Thoracic aorta (tissue), 2 donors: ENCODE measurements at places on chromosomes 11 and 22.

DNA sequence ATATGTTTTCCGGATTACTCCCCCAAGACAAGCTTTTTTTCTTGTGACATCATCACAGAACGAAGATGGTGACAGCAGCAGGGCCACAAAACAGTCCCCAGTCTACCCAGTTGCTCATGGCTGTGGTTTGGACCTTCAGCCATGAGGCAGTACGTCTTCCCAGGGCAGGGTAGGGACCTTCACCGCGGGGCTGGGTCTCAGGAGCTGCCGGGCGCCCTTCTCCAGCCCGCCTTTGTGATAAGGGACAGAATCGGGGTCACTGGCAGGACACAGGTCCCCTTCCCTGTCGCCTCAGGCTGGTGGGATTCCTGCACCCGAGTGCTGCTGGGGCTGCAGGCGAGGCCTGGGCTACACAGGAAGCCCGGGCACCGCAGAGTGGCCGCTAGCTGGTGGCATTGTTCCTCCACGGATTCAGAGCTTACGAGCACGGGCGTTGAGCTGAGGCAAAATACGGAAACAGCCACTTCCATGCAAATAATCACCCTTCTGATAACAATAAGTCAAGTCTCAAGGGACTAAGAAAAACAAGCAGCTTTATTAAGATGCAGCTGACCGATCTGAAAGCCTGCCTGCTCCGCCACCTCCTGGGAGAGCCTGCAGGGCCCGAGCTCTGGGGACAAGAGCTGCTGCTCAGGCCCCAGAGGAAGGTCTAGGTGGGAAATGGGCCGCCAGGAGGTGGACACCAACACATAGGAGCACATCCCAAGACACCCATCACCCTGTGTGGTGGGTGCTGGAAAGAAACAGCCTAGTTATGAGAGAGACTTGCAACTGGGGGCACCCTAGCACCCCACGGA lies 12.3 kb downstream of the TBX1 start:
- no peak for DNase-seq

DNA sequence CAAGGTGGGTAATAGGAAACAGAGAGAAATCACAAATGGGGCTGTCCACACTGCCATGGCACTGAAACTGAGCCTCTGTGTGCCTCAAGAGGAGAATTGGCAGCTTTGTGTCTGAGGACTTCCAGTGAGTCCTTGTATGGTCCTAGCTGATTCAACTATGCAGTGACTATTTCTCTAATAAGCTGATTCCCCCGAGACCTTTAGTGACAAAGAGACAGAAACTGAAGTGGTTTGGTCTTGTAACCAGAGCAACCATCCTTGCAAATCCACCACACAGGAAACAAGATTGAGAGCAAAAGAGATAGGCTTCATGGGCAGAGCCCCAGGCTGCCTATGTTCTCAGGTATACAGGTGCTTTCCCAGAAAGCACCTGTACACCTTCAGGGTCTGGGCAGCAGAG lies 1038.5 kb downstream of the NTM start:
- DNase-seq, result no peak

- DNase-seq, result no peak
These were observed 9.4 kb downstream of the CBX6 start for GRCh38 chr22:38862375-38863329.

DNA sequence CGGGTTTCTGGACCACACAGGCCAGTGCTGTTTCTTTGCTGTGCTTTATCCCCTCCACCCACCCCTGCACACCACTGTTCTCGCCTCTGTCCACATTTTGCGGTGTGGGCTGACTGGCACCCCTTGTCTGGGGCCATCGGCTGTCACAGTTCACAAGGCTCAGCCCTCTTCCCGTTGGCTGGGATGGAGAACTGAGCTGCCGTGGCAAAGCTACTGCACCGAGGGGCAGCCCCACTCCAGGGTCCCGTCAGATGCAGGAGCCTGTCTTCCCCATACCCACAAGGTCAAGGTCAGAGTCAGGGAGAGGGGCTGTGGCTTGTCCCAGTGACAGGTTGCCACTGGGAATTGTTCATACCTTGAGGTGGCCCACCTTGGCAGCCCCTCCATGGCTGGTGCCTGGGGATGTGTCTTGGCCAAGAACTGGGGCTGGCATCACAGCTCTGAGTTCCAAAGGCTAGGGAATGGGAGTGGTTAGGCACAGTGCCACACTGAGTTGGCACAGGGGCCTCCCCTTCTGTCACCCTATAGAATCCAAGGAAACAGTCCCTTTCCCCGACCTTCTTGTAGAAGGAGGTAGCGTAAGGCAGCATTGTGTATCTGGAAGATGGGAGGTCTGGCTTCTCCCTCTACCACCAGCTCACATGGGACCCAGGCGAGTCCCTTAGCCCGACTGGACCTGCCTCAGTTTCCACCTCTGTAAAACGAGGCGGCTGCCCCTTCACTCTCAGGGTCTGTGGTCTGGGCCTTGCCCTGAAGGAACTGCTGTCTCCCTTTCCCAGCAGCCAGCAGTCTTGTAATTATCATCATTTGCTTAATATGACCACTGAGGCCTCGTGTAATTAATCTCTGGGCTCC lies 3.4 kb downstream of the GRK2 start:
- DNase-seq, result no peak

GRCh38 chr11:8252946-8253345 lies 10.7 kb downstream of the LMO1 start:
- DNase-seq, result no peak

- DNase-seq, result no peak
These were observed 22.1 kb upstream of the TMPRSS13 start for GRCh38 chr11:117950993-117951961.

DNA sequence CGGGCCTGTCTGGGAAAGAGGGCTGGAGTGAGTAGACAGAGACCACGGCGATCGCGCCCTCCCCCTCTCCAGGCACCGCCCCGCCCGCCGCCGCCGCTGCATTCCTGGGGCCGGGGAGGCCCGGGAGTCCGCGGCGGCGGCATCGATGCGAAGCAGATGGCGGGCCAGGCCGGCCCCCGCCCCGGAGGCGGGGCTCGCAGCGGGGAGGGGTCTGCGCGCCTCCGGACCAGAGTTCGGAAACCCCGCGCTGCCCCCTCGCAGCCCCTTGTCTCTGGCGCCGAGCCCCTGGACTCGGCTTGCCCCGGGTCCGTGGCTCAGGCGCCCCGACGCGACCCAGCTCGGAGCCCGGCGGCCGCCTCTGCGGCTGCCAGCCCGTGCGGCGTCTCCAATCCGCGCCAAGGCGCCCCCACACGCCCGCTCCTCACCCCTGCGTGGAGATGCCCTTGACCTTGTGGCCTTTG lies 1.3 kb downstream of the SCARF2 start:
- DNase-seq, result no peak

GRCh38 chr11:117950301-117950700 lies 21.1 kb upstream of the TMPRSS13 start:
- DNase-seq, result no peak

DNA sequence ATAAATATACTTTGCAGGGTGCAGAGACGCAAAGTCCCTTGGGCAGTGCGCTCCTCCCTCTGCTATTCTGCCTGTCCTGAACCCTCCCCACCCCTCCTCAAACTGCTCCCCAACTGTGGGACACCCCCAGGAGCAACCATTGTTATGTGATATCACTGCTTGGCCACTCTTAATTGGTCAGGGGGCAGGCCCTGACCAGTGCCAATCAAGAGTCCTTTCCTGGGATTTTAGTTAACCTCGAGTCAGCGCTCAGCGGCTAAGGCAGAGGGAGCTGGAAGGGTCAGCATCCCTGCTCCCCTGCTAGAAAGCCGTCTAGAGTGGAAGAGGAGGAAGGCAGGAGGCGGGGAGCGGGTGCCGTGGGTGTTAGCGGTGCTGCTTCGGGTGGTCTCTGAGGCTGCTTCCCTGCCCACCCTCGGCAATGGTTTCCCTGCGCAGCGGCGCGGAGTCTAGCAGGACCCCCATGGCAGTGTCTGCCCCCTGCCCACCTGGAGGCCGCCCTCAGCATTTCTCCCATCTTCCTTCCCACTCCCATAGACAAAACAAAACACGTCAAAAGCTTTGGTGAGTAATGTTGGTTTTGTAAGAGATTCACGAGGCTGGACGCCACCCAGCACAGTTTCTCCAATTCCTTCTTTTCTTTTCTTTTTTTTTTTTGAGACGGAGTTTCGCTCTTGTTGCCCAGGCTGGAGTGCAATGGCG lies 38.4 kb upstream of the A4GALT start:
- DNase-seq, result no peak

DNA sequence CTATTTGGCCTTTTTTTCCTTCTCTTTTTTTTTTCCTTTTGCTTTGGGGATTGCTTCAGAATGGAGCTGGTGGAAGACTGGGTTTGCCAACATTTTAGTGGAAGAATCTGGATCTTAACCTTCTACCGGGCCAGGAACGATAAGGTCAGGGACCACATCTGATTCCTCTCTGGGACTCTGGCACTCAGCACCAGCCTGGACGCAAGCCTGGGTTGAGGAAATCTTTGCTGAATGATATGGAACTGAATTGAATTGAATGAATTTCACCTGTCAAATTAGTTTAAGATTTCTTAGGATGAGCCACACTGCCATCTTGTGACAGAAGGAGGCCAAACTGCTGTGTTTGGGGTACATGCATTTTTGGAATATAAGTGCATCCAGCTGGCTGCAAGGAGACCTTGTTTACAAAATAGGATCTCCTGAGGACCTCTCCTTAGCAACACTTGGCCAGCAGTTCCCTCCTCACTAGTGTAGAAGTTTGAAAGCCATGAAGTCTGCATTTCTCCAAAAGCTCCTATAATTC lies 30.4 kb downstream of the TPBGL start:
- no peak for DNase-seq

- no peak for DNase-seq
These were observed at the start of gene BMAL1 for GRCh38 chr11:13277768-13278608. Gene BMAL1, plus strand, starts transcription at chr11:13277790. Its CDS starts 76,519 bp downstream, at chr11:13354309.

GRCh38 chr11:12433571-12434324 lies 56.4 kb downstream of the PARVA start:
- DNase-seq, result no peak

GRCh38 chr11:110100476-110101240 lies 7.5 kb downstream of the ZC3H12C start:
- DNase-seq, result no peak

GRCh38 chr11:96061069-96061468 lies 137.2 kb upstream of the MTMR2 start:
- DNase-seq, result no peak

GRCh38 chr22:29475550-29475949 lies 4.5 kb upstream of the NEFH start:
- no peak for DNase-seq

GRCh38 chr11:33321422-33321821 lies 64.2 kb downstream of the HIPK3 start:
- no peak for DNase-seq

DNA sequence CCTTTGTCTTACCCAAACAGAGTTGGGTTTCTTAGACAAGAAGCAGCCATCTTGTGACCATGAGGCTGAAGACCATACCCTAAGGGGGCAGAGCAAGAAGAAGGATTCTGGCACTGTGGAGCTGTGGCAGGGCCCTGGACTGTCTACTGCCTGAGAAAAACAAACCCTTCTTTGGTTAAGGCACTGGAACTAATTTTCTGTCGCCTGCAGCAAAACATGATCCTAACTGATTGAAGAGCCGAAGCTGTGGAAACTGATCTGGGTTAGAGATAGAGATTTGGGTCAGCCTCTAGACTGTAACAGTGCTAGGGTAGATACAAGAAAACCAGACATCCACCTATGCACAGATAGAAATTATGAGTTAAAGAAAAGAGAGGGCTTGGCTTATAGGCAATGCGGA lies 11.3 kb upstream of the ACER3 start:
- no peak for DNase-seq

- DNase-seq, result no peak
These were observed 43.6 kb upstream of the TH start for GRCh38 chr11:2215230-2215560.

DNA sequence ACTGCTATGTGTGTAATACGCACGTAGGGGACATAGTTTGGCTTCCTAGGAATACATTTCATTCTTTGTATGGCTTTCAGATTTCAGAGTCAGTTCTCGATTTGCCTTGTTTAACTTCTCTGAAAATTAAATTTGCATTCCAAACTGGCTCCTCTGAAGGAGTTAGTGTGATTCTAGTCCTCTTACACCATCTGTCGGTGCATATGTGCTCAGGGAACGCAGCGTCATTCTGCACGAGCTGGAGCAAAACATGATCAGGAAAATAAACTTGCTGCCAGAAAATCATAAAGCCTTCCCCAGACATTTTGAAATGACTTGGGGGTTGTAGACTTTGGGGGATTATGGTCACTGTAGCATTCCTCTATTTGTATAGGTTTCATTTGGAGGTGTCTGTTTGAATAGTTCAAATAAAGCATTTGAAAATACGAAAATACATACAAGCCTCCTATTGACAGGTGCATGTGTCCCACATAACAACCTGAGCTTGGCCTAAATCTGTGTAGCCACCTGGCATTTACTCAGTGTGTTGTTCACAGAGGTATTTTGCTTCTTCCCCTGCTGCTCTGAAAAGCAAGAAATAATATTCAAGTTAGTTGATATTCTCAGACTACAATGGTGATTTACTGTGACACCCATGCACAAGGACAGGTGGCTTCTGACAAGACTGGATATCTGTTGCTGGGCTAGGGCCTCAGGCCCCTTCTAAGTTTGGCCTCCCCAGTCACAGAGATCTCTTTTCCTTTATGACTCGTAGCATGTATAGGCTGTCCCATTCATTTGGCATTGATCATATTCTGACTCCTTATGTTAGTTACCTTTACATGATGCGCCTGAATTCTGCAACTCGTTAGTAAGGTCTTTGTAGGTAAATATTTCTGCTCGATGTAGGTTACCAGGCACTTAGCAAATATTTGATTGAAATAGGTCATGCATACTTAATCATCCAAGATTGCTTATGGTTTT lies 81.6 kb upstream of the SORL1-AS1 start:
- DNase-seq, result no peak

GRCh38 chr11:72680624-72681158 lies 6.5 kb upstream of the PDE2A start:
- no peak for DNase-seq

GRCh38 chr22:38163844-38164550 lies 17.6 kb downstream of the PLA2G6 start:
- DNase-seq, result no peak

DNA sequence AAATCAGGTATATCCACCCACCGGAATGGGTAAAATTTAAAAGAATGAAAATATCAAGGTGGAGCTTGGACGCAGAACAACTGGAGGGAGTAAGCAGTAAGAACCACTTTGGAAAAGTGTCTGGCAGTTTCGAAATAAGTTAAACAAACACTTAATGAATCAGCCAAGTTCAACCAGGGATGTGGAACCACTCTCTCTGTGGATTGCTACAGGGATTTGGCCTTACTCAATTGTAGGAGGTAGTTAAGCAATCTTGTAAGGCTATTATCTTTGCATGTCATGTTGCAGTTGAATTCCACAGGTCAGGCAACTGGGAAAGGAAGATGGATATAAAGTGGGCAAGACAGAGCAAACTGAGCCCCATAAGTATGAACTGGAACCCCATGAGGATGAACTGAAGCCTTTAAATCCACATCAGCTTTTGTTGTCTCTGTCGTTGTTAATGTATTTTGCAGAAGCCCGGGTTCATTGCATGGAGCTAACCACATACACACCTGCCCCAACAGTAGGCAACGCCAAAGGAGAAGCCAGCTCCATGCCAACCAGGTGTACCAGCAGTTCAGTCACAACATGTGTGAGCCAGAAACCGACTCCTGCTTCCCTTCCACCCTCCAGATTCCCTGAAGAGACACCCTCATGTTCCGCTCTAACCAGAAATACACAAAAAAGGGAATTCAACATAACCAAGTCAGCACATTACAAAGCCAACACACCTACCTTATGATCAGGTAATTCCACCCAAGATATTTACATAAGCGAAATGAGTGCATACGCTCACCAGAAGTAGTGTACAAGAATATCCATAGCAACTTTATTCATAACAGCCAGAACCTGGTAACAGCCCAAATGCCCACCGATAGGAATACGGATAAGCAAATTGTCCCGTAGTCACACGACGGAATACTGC lies 8.0 kb upstream of the SLC43A3 start:
- DNase-seq, result no peak
